ENCODE measurements at places on chromosomes 3 and 15. TPM values are rescaled to one million over a fixed set of nuclear protein-coding genes. Genes with fewer than 3 reads are reported as not detected.

Gene ERC2
- 0.14 TPM for total RNA-seq

Gene FAM227B
- 3.1 TPM for total RNA-seq

Gene TMEM39A
- total RNA-seq = 69.2 TPM

Gene KLHDC8B
- total RNA-seq = 9.2 TPM

Gene CCDC54
- total RNA-seq = not detected

Gene MYRIP
- 0.98 TPM for total RNA-seq

- no peak overlapping the region for H3K27ac ChIP-seq
- H3K27me3 ChIP-seq = no peaks in the 10 kb centered on the region
- H3K4me3 ChIP-seq = no peak overlapping the region
Observed at GRCh38 chr15:26877831-26878230, 11.0 kb downstream of the GABRA5 start.

DNA sequence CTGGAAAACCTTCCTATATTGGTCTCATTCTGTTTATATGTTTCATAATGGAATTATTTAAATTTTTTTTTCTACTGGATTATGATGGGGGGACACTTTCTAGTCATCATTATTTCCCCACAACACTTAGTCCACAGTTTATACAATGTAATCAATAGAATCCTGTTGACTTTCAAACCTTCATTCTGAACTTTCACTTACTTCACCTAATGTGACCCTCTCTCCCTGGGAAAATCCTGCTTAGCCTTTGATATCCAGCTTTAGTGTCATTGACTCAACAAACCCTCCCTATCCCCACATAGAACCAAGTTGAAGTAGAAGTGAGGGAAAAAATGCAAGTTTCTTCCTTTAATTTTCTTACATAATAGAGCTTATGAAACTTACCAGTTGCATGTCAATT, 666.0 kb downstream of the MECOM start:
- H3K4me3 ChIP-seq = no peak overlapping the region
- no peaks in the 10 kb centered on the region for H3K36me3 ChIP-seq
- H3K27ac ChIP-seq = no peak overlapping the region
- peaks cover 2% of the 10 kb centered on the region for H3K4me1 ChIP-seq

- H3K36me3 ChIP-seq = no peaks in the 10 kb centered on the region
- H3K4me3 ChIP-seq = no peak overlapping the region
Observed at GRCh38 chr3:188060840-188061544, 93.0 kb upstream of the LPP start.

DNA sequence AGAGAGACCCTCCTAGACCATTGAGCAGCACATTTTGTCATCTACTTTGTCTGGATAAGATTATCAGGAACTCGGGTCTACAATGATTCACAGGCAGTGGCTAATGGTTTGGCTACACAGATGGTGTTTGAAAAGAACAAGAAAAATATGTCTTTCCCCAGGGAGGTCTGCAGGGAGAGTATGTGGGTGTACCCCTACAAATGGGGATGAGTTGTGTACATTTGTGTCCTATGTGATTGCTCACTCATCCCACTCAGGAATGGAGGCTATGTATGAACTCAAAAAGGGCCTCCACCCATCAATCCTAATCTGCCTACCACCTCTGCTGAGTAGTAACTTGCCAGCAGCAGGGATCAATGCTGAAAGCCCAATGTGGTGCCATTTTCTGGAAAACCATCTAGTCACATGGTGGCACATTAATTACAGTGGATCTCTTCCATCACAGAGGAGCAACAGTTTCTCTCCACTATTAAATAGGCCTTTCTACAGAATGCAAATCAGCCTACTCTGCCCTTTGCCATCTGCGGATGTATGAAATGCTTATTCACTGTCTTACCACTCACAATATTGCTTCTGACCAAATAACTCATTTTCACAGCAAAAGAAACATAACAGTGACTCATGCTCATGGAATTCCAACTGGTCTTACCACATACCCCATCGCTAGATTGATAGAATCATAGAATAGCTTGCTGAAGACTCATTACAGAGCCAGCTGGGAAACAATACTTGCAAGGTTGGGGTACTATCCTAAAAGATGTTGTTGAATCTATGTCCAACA, 48.3 kb upstream of the TRIM42 start:
- no peaks in the 10 kb centered on the region for H3K27me3 ChIP-seq
- no peaks in the 10 kb centered on the region for H3K4me1 ChIP-seq
- no peak for DNase-seq

GRCh38 chr3:185353823-185354614, 8.9 kb upstream of the MAP3K13 start:
- DNase-seq = peak; percentile 72
- H3K27ac ChIP-seq = no peak overlapping the region
- H3K36me3 ChIP-seq = no peaks in the 10 kb centered on the region
- peaks cover 3% of the 10 kb centered on the region for H3K4me1 ChIP-seq
- no peak overlapping the region for H3K4me3 ChIP-seq
- H3K27me3 ChIP-seq = no peaks in the 10 kb centered on the region

DNA sequence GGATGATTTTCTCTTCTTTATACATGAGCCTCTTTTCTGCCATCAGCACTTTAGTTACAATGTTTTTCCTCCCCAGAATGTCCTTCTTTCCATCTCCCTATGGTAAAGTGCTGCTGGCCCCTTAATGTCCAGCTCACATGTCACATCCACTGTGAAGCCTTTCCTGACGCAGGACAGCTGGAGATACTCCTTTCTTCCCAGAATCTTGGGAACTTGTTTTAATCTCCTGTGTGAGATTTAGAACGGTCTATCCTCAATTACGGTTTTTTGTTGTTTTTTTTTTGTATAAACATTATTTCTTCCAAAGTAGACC, 147.7 kb upstream of the TSC22D2 start:
- H3K27me3 ChIP-seq = no peaks in the 10 kb centered on the region
- H3K36me3 ChIP-seq = no peaks in the 10 kb centered on the region
- DNase-seq = no peak
- peak overlapping the region; percentile 78 for H3K27ac ChIP-seq

DNA sequence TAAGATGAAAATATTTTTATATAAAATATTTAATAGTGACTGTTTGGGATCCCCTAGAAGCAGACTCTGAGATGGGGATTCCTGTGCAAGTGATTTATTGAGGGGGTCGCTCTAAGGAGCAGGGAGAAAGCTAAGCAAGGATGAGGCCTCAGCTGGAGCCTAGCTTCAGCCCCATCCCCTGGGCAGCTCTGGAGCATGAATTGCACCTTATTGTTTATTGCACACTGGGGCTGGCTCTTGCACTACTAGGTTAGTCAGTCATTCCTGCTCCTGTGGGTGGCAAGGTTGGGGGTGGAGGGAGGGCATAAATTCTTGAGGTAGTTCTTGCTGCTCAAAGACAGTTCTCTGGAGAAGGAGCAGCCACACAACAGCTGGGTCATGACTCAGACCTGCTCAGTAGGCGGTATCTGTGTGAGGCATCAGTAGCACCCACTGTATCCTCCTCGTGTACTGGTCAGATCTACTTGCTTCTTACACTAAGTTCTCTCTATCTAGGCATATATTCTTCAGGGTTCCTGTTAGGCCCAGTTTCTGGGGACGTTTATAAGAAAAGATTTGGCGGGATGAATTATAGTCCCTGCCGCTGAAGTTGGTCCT, 27.2 kb upstream of the TNFSF10 start:
- H3K27ac ChIP-seq = no peak overlapping the region
- peaks cover 6% of the 10 kb centered on the region for H3K4me1 ChIP-seq
- no peaks in the 10 kb centered on the region for H3K27me3 ChIP-seq
- no peak for DNase-seq
- H3K4me3 ChIP-seq = no peak overlapping the region

- DNase-seq = no peak
- H3K27me3 ChIP-seq = no peaks in the 10 kb centered on the region
- peak overlapping the region; percentile 60 for H3K4me3 ChIP-seq
- H3K36me3 ChIP-seq = no peaks in the 10 kb centered on the region
- peaks cover 14% of the 10 kb centered on the region for H3K4me1 ChIP-seq
Observed at GRCh38 chr3:127820221-127820825, 2.0 kb downstream of the MGLL start.

DNA sequence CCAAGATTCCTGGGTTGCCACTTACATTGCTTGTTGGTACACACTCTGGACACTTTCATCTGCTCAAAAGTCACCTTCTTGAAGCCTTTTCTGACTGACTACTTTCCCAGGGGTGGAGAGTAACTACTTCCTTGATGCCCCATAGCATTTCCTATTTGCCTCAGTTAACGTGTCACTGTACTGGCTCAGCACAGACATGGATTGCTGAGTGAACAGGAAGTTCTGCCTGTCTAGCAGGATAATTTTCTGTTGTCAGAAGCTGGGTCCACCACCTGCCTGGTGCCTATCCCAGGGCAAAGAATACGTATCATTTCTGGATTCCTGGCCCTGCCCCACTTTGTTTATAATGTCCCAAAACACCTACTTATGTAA, 15.3 kb upstream of the ABHD17C start:
- H3K4me3 ChIP-seq = no peak overlapping the region
- H3K36me3 ChIP-seq = no peaks in the 10 kb centered on the region
- no peak overlapping the region for H3K27ac ChIP-seq
- H3K27me3 ChIP-seq = no peaks in the 10 kb centered on the region

DNA sequence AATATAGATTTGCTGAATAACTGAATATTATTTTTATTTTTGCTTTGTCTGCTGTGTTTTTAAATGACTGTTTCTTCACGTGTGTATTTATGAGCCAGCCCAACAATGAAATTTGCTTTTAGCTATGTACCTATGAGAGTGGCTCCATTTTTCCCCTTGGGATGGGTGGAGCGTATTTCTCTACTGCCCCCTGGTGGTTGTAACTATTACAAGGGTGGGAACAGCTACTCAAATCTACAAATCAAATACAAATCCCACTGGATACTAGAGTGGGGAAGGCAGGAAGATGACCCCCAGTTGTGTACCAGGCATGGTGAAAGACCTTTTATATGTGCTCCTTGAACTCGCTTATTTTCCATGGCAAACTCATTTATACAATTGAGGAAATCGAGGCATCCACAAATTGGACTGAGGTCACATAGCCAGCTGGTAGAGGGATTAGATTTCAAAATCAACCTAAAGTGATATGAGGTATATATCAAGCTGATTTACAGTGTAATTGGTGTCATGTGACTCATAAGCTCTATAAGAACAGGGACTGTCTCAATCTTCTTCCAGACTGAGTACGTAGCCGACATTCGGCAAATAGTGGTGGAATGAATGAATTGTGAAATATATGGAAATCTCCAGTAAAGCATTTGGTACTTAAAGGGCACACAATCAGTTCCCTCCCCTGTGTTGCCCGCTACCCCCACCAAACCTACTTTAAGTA, 69.5 kb upstream of the VEPH1 start:
- H3K4me1 ChIP-seq = no peaks in the 10 kb centered on the region
- no peak for DNase-seq
- H3K36me3 ChIP-seq = no peaks in the 10 kb centered on the region
- no peak overlapping the region for H3K4me3 ChIP-seq

DNA sequence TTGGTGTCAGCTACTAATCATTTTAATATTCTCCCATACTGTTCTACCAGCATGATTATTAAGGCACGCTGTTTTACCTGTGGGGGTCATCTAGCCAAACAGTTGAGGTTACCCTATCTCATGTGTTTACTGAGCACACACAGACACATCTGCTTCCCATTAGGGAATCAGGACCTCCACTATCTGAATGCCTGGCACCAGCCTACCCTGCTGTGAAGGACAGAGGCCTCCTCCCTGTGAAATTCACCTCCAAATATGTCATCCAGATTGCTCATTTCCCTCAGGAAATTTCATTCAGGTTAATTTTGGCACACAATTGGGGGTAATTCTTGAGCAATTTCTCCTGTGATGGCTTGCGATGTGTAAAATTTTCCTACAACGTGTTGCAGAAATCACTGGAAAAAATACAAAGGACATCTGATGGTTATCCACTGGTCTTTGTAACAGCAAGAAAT, 155.6 kb upstream of the NR2E3 start:
- H3K27me3 ChIP-seq = no peaks in the 10 kb centered on the region
- peaks cover 50% of the 10 kb centered on the region for H3K4me1 ChIP-seq
- no peak for DNase-seq
- H3K27ac ChIP-seq = peak overlapping the region; percentile 86

DNA sequence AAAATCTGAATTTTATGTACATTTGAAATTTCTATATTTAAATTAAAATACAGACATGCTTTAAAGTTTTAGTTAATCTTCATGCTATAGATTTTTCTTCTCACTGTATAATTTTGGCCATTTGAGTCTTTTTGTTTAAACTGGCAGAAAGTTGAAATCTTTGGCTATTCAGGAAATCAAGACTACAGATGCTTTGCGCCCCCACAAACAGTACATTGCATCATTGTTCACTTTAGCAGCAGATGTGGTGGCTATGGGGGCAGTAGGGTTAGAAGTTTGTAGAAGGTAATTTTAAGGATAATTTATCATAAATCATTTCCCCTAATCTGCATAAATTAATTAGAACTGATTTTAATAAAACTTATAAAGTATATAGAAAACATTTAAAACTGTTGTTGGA, 20.9 kb downstream of the SPPL2A start:
- no peak overlapping the region for H3K27ac ChIP-seq
- peaks cover 2% of the 10 kb centered on the region for H3K36me3 ChIP-seq
- no peak overlapping the region for H3K4me3 ChIP-seq
- no peak for DNase-seq

- H3K27me3 ChIP-seq = no peaks in the 10 kb centered on the region
- peaks cover 20% of the 10 kb centered on the region for H3K4me1 ChIP-seq
- peak overlapping the region; percentile 74 for H3K27ac ChIP-seq
- H3K36me3 ChIP-seq = no peaks in the 10 kb centered on the region
- H3K4me3 ChIP-seq = no peak overlapping the region
- DNase-seq = no peak
Observed at GRCh38 chr3:53238051-53238850, 17.6 kb downstream of the TKT start.

DNA sequence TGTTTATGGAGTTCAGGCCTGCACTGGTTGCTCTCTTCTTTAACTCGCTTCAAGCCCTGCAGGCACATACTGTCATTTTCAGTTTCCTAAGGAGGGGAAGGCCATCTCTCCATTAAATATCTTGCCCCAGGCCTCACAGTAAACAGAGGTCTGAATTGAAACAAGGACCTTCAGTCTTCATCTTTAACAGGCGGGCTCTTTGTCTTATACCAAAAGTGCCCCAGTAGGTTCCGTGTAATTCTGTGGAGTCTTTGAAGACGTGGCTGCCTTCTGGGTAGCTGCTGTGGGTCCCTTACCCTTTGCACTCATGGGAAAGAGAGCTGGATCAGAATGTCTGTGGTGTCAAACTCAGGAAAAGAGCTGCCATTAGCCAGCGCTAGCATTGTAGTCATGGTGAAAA, 161.2 kb downstream of the APBA2 start:
- H3K36me3 ChIP-seq = no peaks in the 10 kb centered on the region
- DNase-seq = no peak
- H3K4me1 ChIP-seq = no peaks in the 10 kb centered on the region
- H3K27me3 ChIP-seq = no peaks in the 10 kb centered on the region
- no peak overlapping the region for H3K27ac ChIP-seq

DNA sequence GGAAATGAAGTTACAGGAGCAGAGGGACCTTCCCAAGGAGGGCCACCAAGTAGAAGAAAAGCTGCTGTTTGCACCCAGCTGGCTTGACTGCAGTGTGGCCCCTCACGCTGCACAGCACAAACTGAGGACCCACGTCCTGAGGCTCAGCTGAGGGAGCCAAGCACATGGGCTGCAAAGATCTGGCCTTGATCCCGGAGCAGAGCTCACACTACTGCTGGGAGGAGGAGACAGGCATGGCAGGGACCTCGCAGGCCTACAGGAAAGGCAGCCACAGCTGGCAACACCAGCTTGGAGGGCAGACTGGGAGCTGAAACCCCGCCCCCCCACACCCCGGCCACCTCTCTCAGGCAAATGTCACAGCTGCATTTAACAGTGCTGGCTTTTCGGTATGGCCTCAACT, 39.7 kb downstream of the KLHL25 start:
- H3K27me3 ChIP-seq = no peaks in the 10 kb centered on the region
- peaks cover 4% of the 10 kb centered on the region for H3K36me3 ChIP-seq
- peaks cover 25% of the 10 kb centered on the region for H3K4me1 ChIP-seq

GRCh38 chr15:82680200-82681102, 29.2 kb downstream of the AP3B2 start:
- H3K27ac ChIP-seq = no peak overlapping the region
- H3K4me1 ChIP-seq = no peaks in the 10 kb centered on the region
- H3K36me3 ChIP-seq = no peaks in the 10 kb centered on the region
- H3K4me3 ChIP-seq = no peak overlapping the region
- DNase-seq = no peak
